Upper lobe of right lung (tissue), 1 donor: ENCODE measurements at places on chromosomes 5 and 9.

DNA sequence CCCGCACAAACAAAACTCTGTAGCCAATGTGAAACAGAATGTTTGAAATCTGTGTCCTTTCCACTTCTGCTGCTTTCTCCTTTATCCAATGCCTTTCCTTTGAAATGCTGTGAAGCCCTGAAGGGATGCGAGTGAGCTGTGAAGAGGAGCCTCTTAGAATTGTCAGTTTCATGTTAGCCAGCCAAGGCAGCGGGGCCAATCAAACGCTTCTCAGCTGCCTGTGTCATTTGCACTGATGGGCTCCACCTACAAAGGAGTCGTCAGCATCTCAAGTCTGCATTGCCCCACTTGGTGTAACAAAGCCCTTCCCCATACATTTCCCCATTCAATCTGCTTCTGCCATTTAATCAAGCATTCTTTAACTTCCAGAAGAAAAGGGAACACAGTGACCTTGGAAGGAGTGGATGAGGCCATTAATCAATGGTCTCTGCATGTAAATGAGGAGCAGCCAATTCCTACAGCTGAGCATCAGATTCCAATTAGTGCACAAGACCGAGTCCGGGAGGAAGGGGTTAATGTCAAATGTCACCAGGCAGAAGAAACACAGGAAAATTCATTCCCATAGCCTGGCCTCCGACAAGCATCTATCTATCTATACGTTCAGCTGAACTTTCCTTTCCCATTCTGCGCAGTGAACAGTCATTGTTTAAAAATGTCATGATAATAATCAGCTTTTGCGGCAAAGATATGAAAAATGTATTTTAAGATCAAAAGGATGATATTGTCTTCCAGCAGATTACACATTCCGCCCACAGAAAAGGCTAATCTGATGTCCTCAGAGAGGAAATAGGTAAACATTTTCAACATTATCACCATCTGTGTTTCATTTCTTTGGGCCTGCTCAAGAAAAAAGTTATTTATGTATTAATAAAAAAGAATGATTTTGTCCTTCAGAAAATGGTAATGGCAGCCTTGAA, 154.6 kb downstream of the FSTL4 start:
- no peak for DNase-seq

DNA sequence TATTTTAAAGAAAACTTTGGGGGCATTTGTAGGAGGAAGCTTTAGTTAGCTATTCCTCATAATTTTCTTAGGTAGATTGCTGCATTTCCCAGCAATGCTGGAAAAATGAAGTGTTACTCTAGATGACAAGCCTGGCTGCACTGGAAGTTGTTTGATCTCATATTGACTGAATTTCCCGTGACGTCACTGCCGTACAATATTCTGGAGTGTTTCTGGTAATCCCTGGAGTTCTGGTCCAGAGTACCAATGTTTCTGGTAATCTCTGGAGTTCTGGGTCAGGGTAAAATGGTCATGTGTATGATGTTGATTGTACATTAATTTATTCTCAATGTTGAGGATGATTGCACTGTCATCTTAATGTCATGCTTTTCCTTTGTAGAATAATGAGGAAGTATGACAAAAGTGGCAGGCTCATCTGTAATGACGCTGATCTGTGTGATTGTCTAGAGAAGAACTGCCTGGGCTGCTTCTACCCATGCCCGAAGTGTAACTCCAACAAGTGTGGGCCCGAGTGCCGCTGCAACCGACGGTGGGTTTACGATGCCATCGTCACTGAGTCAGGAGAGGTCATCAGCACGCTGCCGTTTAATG, 26.2 kb downstream of the ARL14EPL start:
- no peak for DNase-seq

DNA sequence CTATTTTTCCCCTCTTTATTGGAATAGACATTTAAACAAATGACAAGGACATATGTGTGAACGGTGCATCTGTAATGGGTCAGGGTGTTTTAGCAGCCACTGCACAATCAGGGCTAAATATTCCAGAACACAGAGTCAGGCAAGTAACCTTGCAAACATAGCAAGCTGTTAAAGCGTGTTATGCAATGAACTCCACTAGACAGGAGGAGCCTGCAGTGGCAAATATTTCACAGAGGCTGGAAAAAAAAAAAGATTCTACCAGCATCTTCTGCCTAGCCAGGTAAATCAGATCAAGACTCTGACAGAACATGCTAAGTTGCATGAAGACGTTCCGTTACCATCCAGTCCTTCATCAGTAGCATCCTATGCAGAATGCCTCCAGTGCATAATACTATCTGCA, 171.8 kb downstream of the SEMA5A start:
- DNase-seq, result no peak

- no peak for DNase-seq
Measured at GRCh38 chr5:72433522-72433921, 73.7 kb downstream of the ZNF366 start.

DNA sequence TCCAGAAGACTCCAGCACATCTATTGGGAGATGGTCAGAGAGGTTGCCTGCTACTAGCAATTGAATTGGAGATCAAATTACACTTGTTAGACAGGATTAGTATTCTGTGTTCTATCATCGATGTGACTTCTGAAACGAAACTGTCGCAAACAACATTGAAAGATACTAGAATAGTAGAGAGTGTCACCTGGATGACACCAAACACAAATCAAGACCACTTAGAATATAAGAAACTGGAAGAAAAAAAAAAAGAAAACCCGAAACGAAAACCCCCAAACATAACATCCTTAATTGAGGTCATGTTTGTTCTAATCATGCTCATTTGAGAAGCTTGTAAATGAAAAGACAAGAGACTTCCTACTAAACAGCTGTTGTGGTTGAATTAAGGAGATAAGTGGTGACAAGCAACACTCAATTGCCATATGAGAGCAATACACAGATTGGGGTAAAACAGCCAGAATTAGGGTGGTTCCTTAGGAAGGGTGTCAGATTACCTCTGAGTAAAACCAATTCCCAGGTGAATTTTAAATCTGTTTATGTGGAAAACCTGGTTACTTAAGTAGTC, 97.6 kb downstream of the BASP1 start:
- no peak for DNase-seq

- DNase-seq, result no peak
Measured at GRCh38 chr5:116864157-116864837, 289.7 kb upstream of the SEMA6A start.

DNA sequence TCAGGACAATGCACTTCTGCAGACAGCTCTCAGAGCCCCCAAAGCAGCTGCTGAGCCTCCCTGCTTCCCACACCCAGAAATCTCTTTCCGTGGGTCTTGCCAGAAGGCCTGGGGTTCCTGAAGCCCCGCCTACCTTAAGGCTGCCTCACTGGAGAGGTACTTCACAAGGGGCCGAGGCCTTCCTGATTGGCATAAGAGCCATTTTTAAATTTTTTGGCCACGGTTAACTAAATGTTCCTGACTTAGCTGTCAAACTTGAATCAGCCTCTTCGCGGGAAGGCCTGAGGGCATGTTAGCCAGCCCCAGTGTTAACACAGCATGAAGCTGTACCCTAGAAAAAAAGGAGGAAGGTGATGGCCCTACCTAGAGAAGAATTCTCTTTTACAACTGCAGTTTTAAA, 20.7 kb upstream of the EPB41L4B start:
- DNase-seq, result peak; percentile 76

DNA sequence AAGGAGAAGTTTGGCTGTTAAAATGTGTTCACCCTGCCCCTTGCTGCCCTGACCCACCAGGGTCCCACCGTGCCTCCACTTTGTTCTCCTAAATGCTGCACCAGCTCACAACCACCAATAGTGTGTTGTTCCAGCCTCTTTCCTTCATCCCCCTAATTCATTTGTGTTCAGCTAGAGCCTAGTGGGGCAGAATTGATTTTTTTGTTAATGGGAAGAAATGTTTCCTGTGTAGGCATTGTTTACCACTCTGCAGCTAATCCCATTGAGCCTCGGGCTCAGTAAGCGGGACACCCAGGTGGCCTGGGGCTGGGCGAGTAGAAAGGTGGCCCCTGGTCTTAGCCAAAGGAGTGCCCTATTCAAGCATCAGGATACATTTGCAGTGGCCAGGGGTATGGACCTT, 127.6 kb downstream of the MVB12B start:
- no peak for DNase-seq

- DNase-seq, result no peak
Measured at GRCh38 chr5:98627121-98627520, 146.3 kb upstream of the RGMB start.

- DNase-seq, result no peak
Measured at GRCh38 chr5:87155106-87155505, 112.6 kb upstream of the RASA1 start.

DNA sequence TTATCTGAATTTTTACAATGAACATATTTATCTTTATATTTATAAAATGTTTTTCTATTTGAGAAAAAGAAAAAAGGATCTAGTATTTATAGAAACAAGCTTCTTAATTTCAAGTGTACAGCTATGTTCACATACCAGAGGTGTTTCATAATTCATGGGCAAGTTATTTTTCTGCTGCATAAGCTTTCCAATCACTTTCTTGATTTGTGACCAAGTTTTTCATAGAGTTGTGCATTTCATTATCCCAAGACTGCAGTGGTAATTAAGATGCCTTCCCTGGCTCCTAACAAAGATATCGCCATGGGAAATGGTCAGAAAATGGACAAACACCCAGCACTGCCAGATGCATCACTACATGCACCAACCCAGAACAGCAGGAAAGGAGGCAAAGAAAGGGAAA, 124.6 kb downstream of the GNAQ start:
- no peak for DNase-seq

GRCh38 chr9:81871695-81872094, 56.5 kb upstream of the SPATA31D4 start:
- DNase-seq, result no peak

DNA sequence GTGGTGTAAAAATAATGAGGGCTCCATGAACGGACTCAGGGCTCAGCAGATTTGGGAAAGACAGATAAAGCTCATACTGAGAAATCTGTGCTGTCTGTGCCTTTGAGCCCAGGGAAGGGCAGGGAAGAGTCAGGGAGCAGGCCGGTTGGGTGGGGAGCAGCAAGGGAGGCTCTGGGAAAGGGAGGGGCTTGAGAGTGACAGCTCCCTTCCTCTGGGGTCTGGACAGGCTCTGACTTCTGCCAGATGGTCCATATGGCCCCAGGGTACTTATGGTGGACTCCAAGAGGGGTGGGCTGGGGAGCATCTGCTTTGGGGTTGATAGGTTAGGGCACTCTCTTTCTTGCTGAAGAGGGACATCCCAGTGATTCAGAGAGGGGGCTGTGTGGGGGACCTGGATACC, 2.1 kb downstream of the NPR2 start:
- DNase-seq, result no peak

DNA sequence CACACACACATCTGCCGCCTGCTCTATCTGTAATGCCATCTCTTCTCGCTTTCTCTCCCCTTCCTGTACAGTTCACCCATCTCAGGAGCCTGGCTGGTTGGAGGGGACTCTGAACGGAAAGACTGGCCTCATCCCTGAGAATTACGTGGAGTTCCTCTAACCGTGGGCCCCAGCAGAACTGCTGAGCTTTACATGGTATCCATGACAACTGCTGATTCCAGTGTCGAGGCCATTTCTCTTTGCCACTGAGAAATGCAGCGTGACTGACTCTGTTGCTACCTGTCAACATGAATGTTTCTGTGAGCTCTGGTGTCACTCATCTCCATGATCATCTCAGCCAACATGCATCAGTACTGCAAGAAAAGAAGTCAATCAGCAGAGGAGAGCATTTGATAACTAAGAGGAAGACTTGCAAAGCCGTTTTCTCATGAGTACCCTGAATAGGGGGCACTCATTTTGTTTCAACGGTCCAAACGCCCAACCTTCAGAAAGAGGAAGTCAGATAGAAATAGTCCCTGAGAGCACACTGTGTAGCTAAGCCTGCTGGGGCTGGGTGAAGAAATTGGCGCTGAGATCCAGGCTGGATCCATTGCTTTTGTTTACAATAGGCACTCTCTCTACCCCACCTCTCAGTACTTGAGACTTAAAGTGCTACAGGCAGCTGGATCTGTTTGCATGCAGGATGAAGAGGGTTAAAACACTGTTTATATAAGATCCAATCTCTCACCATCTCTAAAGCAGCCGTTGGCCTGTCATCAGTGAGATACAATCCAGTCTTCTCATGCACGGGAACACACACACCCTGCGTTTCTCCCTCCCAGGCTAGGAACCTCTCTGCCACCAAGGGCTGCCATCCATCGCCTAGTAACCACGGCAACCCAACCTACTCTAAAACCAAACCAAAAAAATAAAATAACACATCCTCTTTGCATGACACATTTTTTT, 180.9 kb downstream of the NR3C1 start:
- DNase-seq, result no peak

DNA sequence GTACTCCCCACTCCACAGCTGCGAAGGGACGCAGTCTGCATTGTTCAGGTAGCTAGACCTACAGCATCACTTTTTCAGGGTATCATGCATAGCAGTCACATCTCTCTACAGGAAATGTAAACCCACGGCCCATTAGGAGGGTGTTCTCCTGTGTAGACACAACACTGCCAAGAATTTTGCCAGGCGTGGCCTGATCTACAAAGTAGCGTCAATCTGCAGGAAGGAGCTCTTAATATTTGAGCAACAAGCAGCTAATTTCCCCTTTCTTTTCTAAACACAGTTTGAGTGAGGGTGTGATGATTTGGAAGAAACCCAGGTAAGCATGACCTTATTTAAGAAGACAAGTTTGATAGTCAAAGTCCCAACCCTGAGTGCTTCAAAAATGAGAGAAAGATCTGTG, 419.0 kb downstream of the GADD45G start:
- no peak for DNase-seq

GRCh38 chr5:123965626-123966025, 453.6 kb downstream of the CSNK1G3 start:
- DNase-seq, result no peak

DNA sequence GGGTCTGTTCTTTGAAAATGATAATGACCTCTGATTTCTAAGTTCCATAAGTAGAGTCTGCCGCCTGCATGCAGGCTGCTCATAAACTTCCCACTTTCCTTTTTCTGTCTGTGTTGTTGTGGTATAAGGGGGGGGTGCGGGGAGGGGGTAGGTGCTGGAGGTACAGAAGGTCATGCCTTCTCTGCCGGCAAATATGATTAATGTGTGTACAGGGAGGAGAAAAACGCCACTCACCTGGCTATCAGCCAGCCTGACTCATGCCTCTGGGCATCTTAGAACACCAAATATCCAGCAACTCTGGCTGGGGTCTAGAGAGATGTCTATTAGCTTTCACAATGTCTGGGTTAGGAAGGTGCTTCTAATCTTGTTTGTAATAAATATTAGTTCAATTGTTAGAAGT, 128.3 kb downstream of the EFNA5 start:
- peak; percentile 82 for DNase-seq

DNA sequence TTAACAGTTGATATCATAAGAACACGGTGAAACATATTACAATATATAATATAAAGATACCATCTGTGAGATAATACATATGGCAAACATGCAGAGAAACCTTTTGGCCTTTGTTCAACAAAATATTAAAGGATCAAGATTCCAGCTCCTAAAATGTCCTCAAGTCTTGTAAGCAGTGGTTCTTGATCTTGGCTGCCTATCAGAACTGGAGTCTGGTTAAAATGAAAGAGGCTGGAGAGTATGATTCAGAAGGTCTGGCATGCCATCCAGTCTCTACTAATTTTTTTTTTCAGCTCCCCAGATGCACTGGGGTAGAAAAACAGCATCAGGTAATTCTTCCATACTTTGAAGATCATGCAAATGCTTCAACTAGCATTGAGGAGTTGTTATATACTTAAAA, 83.2 kb downstream of the TNC start:
- no peak for DNase-seq

- DNase-seq, result no peak
Measured at GRCh38 chr9:91150998-91151717, 210.6 kb downstream of the AUH start.
